ENCODE measurements at places on chromosomes 5 and 9.

DNA sequence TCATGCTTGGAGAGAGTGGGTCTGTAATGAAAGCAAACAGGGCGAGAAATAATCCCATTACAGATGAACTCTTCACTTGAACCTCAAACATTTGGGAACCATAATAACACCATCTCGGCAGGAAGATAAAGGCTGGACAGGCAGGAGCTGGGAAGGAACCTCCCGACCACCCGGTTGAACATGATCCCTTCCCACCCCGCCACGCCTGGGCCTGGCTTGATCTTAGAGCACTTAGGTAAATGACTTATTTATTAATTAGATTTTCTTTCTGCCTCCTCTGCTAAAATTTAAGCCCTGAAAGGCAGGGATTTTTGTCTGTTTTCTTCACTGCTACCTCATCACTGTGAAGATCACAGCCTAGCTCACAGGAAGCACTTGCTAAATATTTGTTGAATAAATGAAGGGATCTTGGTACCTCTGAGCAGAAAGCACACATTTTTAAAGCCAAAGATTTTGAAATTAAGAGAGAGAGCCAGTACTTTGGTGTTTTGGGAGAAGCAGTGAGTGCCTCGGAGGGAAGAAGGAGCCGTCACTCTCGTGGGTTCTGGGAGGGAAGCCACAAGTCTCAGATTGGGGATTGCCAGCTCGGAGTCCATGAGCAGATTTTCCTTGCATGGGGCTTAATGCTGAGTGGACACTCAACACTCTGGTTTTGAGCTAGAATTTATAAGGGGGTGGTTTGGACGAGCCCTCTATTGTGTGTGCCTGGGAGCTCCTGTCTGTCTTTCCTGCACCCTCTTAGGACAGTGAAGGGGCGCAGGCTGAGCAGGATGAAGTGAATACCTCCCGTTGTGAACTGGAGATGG is 133.3 kb downstream of the MACROH2A1 start:
- no peak for DNase-seq

DNA sequence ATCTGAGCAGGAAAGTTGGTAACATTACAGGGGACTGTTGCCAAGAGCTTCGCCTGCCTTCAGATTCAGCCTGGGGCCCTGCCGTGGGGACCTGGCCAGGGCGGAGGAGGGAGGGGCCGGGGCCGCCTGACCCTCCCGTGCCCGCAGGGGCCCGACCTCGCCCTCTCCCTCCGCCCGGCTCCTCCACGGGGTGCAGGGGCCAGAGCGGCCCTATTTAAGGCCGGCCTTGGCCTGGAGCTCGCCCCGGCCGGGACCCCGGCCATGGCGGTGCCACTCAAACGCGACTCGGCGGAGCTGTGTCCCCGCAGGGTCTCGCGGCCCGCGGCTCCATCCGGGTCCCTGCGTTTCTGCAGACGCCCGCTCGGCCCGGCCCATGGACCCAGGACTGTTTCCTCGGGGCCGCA is 757 bp downstream of the TMEM250 start:
- DNase-seq, result no peak

DNA sequence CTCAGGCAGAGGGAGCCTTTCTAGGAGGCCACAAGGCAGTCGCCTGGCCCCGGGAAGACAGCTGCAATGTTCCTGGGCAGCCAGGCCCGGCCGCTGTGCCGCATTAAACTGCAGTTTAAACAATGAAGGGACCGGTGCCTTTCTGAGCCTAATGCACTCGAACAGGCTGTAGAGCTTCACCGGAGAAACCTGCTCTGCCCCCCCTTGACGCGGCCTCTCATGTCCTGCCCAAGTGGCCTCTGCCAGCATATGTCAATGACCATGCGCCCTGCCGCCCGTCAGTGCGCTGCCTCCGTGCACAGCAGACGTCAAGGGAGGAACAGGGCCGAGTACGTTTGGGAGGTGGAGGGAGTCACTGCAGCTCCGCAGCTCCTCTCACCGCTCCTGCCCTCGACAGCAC is 38.4 kb upstream of the BARHL1 start:
- no peak for DNase-seq

DNA sequence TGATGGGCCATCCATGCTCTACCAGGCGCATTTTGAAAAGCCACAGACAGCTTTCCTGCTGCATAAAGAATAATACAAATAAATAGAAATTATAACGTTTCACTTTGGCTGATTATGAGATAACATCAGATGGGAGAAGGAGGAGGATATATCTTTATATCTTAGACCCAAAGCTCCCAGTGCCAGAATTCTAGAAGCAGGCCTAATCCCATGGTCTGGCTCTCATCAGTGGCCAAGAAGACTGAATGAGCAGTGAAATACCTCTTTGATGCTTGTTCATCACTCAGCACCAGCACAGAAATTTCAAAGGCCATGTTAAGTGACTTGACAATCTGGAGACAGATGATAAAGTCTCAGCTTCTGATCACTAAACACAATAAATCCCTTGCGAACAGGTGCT is 107.6 kb downstream of the PPP2R2B start:
- DNase-seq, result no peak

- no peak for DNase-seq
Measured at GRCh38 chr5:175688352-175689146, 30.7 kb downstream of the HRH2 start.

- no peak for DNase-seq
Measured at GRCh38 chr9:132141344-132141947, 20.4 kb upstream of the NTNG2 start.

- no peak for DNase-seq
Measured at GRCh38 chr9:124457887-124458431, 7.7 kb downstream of the ADGRD2 start.

DNA sequence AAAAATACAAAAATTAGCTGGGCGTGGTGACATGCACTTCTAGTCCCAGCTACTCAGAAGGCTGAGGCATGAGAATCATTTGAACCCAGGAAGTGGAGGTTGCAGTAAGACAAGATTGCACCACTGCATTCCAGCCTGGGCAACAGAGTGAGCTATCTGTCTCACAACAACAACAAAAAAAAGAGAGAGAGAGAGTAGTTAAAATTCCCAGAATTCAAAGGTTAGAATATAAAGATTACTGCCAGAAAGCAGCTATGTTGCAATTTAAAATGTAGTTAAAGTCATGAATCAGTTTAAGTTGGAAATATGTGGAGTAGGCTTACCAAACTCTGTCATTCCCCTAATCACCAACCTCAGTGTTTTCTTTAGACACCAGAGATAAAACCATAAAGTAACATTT is 58.7 kb upstream of the SUSD1 start:
- no peak for DNase-seq

- DNase-seq, result no peak
Measured at GRCh38 chr5:76657091-76657490, 33.9 kb upstream of the F2RL2 start.

GRCh38 chr9:91714874-91715615 is 235.0 kb downstream of the ROR2 start:
- DNase-seq, result no peak

DNA sequence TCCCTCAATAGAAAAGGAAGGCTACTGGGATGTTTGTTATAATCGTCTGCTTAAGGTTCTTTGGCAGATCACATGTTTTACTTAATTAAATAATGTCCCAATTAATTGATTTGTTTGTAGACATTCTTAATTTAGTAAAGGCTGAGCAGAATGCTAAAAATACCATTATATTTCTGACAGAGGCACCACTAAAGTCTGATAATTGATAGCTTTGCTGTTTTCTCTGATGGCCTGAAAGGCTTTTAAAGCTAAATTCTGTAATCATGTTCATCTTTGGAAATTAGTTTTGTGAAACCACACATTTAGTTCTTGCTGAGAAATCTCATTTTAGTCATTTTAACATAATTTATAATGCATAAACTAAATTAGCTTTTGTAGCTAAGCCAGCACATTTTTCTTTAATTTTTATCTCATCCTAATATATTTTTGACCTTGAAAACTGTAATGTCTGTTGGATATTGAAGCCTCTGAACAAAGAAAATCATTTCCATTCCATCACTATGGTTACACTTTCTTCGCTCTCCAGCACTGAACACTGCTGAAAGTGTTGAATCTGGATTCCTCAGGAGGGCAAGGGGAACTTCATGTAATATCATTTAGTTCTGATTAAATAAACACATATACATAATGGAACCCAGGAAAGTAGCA is 329.4 kb downstream of the ELAVL2 start:
- DNase-seq, result no peak

- no peak for DNase-seq
Measured at GRCh38 chr5:164233791-164234190, 728.4 kb downstream of the MAT2B start.

DNA sequence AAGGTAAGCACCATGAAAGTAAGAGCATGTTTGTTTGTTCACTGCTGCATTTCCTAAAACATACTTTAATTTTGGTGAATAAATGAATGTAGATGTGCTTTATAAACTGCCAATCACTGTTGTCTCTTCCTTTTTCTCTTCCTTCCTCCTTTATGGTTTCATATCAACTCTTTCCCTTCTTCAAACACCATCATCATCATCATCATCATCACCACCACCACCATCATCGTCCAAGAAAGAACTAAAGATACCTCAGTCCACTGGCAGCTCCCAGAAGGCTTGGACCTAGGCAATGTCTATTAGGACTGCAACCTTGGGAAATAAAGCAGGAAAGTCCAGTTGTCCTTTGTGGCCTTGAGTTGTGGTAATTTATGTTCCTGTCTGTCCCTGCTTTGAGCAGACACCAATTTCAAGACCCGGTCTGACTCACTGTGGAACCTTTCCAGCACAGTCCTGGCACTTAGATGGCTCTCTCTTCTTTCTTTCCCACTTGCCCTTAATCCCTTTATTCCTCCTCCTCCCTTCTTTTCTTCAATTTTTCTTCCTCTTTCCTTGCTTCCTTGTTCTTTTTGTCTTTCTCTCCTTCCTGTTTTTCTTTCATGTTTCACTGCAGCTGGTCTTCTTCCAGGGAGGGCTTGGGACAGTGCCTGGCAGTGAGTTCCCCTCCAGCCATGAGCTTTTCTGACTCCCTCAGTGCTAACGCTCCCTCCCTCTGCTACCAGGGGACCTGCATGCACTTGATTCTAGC is 99.3 kb downstream of the ANGPTL2 start:
- DNase-seq, result no peak

GRCh38 chr9:90929626-90930025 is 128.0 kb downstream of the SYK start:
- no peak for DNase-seq

GRCh38 chr9:125493881-125494652 is 212.9 kb downstream of the MAPKAP1 start:
- no peak for DNase-seq

GRCh38 chr5:54611290-54611951 is 93.9 kb downstream of the SNX18 start:
- no peak for DNase-seq

GRCh38 chr5:154332451-154332850 is 113.3 kb upstream of the SAP30L start:
- no peak for DNase-seq

GRCh38 chr9:76456202-76456926 is 2.6 kb upstream of the GCNT1 start:
- DNase-seq, result peak; percentile 47

- DNase-seq, result no peak
Measured at GRCh38 chr5:79983618-79984017, 7.4 kb downstream of the MTX3 start.

DNA sequence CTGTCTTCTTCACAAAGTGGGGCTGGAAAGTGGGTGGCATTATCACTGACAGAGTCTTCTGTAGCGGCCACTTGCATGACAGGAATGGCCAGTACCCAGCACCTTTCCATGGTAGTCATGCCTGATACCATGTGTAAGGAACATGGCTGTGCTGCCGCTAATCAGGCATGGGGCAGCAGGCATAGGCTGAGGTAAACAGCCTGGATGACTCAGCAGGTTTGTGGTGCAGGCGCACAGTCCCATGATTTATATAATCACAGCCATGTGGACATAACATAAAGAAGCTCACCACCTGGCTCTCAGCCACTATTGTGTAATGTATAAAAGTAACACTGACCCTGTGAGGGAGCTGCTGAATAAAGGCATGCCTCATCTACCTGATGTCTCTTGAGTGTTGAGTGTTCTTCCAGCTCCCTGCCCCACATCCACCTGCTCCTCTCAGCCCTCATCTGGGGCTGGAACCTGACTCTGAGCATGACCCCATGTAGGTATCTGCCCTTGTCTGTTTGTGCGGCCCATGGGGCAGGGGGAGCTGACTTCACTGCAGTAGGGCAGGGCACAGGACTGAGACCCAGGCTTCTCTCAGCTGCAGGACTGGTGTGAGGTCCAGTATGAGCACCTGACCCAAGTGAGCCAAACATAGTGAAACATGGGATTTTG is 13.2 kb upstream of the ICE1 start:
- peak; percentile 36 for DNase-seq

- no peak for DNase-seq
Measured at GRCh38 chr9:121268598-121268850, 562 bp downstream of the GSN start.

DNA sequence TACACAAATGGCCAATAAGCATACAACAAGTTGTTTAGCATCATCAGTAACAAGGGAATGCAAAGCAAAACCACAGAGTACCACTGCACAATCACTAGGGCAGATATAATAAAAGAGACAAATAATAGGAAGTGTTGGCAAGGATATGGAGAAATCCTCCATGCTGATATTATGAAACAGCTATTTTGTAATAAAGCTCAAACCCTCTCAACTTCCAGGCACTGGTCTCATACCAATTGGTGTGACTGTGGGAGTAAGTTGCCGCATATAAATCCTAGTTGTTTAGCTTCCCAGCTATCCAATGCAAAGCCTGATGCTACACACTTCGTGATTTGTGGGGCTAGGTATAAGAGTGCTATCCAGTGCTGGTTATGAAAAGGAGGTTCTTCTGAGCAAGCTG is 88.6 kb downstream of the SMIM23 start:
- no peak for DNase-seq

DNA sequence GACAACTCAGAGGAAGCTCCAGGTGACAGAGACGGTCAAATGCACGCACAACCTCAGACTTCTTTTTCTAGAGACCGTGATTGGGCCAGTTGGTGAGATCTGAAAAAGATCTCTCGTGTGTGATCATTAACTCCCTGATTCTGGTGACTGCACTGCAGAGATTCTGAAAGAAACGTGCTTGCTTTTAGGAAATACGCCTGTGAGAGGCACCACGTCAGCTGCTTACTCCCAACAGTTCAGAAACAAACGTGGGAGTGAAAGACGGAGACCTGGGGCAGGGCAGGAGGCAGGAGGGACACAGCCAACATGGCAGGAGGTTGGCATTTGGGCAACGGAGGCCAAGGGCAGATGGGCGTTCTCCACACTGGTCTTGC is 15.9 kb downstream of the SLC12A7 start:
- DNase-seq, result no peak

DNA sequence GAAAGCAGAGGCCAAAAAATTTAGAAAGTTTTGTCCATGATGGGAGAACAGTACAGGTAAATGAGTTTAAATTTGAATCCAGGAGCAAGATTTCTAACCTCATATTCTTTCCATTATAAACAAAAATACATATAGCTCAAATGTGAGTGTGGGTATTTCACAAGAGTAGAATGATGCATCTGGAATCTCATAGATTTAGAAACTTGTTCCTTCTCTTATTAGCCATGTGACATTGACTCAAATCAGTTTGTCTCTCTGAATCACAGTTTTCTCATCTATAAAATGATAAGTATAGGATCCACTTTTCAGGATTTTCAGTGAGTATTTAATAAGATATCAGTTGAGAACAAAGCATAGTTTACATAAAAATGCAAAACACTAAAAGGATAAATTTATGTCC is 436.3 kb upstream of the PAPPA start:
- DNase-seq, result no peak
